ENCODE measurements at places on chromosomes 4 and X. TPM values are rescaled to one million over a fixed set of nuclear protein-coding genes. Genes with fewer than 3 reads are reported as not detected.

The NEUROG2 gene
- not detected for polyA plus RNA-seq

The GIMD1 gene
- polyA plus RNA-seq, result 11.8 TPM

The CLNK gene
- not detected for polyA plus RNA-seq

The TREX2 gene
- polyA plus RNA-seq, result not detected

The NPY5R gene
- polyA plus RNA-seq, result 3.1 TPM

The XAGE1A gene
- not detected for polyA plus RNA-seq

The FAM3A gene
- polyA plus RNA-seq, result 101 TPM

The GPR78 gene
- not detected for polyA plus RNA-seq

The CENPVL1 gene
- polyA plus RNA-seq, result not detected

The KLHL13 gene
- polyA plus RNA-seq, result 2.3 TPM

The CXorf66 gene
- polyA plus RNA-seq, result not detected

The ACOX3 gene
- polyA plus RNA-seq, result 33.6 TPM

The BMP3 gene
- polyA plus RNA-seq, result 0.50 TPM

The TMPRSS11E gene
- 0.15 TPM for polyA plus RNA-seq

The CAMK2D gene
- 18.7 TPM for polyA plus RNA-seq

The EVC2 gene
- polyA plus RNA-seq, result 2.1 TPM

The FAM156A gene
- 5.8 TPM for polyA plus RNA-seq

The ARHGEF6 gene
- 14.0 TPM for polyA plus RNA-seq

The JCHAIN gene
- polyA plus RNA-seq, result 23.3 TPM

The HEPH gene
- polyA plus RNA-seq, result 21.0 TPM

The OTUD4 gene
- 8.7 TPM for polyA plus RNA-seq

The CYLC1 gene
- not detected for polyA plus RNA-seq

The CXCL5 gene
- not detected for polyA plus RNA-seq

The HOPX gene
- 20.4 TPM for polyA plus RNA-seq

The MAGEB2 gene
- not detected for polyA plus RNA-seq

The SPARCL1 gene
- 1,112 TPM for polyA plus RNA-seq

The MXRA5 gene
- 0.05 TPM for polyA plus RNA-seq

The COQ2 gene
- polyA plus RNA-seq, result 3.6 TPM

The IGBP1 gene
- polyA plus RNA-seq, result 59.1 TPM

The FAM199X gene
- polyA plus RNA-seq, result 10.0 TPM

The RAB39B gene
- 0.50 TPM for polyA plus RNA-seq

The MAGEA2B gene
- not detected for polyA plus RNA-seq

The BEX2 gene
- 2.6 TPM for polyA plus RNA-seq

The CT45A10 gene
- polyA plus RNA-seq, result not detected

The RBM47 gene
- polyA plus RNA-seq, result 25.4 TPM

The AR gene
- 1.6 TPM for polyA plus RNA-seq

The AFF2 gene
- polyA plus RNA-seq, result 0.25 TPM

The NOX1 gene
- not detected for polyA plus RNA-seq

The ENPP6 gene
- not detected for polyA plus RNA-seq

All from aorta (tissue), 5 donors.